Activated CD4-positive, alpha-beta T cell treated with anti-CD3 and anti-CD28 coated beads, Interleukin-2, amount 10 ng/mL, durations not matched to agents 24 days and 14 days (primary cell): ENCODE measurements at places on chromosomes 4 and X.

DNA sequence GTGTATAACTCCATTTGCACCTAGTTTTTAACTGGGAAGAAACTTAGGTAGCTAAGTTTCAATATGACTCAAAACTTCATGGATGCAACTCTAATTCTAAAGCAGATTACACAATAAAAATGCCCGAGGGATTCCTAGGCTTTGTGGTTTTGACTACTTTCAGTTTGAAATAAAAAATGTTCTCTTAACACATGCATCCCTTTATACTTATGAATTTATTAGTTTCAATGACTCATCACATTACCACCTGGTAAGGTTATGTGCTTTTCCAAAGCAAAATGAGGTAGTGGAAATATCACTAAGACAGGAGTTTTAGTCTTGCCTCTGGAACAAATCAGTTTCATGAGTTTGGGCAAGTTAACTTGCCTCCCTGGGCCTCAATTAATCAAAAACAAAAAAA lies 125.5 kb downstream of the OPHN1 start:
- DNase-seq = no peak

- no peak for DNase-seq
Observed at GRCh38 chr4:184364100-184364921, 110.0 kb downstream of the IRF2 start.

DNA sequence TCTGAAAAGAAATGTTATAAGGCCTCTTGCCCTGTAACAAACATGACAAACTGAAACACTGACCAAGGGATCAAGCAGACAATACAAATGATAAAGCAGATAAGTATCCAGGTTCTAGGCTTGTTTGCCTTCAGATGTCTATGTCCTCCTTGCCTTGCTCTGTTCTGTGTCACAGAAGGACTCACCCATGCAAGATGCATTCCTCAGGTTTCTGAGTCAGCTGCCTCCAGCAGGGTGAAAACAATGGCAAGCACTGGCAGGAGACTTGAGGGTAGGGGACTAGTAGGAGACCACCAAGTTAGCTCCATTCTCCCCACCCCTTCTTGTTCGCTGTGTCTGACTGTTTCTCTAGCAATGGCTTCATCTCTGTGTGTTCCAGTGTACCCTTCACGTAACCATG lies 76.6 kb upstream of the CXXC4 start:
- no peak for DNase-seq

DNA sequence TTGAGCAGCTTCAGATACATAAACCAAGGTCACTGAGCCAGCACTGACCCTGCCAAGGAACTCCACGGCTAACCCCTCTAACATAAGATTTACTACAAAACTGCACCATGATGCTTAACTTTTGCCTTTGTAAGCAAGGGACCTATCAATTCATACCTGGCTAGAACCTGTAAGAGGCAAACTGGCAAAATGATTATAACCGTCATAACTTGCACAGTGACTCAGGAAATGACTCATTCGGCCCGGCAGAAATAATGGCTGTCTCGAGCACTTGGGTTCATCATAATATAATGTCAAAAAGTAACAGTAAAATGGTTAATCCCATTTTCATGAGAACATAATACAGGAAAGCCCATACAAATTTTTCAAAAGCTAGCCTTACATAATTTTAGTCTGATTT lies 17.2 kb downstream of the RASGEF1B start:
- peak; percentile 65 for DNase-seq

DNA sequence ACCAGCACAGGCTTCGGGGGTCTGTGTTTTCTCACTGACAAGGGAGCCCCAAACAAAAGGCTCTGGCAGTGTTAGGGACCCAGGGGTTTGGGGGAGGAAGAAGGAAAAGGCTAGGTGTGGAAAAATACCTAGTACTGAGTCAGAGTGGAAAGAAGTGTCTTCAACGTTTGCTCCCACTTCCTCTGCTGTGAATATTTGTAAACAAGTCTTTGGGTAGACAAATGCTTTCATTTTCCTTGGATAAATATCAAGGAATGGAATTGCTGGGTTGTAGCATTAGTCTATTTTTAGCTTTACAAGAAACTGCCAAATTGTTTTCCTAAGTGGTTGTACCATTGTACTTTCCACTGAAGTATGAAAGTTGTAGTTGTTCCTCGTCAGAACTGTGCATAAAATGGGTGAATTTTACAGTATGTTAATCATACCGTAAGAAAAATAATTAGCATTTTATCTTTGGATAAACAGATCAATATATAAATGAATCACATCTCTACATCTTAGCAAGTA lies 17.4 kb downstream of the COL4A5 start:
- DNase-seq = no peak

DNA sequence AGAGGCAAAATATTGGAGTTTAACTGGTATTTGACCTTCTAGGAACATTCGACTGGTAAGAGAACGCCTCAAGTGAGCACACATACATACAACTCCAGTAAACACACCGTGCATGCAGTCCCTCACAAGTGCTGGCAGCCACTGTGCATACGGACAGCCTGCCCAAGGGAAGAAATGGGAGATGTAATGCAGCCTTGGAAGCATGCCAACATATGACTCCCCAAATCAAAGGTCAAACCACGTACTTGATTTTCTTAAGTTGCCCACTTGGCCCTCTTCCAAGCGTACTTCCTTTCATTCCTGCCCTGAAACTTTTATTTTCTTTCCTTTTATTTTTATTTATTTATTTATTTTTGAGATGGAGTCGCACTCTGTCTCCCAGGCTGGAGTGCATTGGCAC lies 206.6 kb downstream of the SPRY1 start:
- DNase-seq = no peak

GRCh38 chrX:121641560-121641959 lies 594.1 kb downstream of the GLUD2 start:
- no peak for DNase-seq

GRCh38 chr4:106478152-106478551 lies 109.6 kb upstream of the GIMD1 start:
- no peak for DNase-seq

- DNase-seq = no peak
Observed at GRCh38 chr4:55291227-55291640, 54.8 kb upstream of the SRD5A3 start.

- no peak for DNase-seq
Observed at GRCh38 chr4:92235731-92236130, 68.0 kb upstream of the GRID2 start.

DNA sequence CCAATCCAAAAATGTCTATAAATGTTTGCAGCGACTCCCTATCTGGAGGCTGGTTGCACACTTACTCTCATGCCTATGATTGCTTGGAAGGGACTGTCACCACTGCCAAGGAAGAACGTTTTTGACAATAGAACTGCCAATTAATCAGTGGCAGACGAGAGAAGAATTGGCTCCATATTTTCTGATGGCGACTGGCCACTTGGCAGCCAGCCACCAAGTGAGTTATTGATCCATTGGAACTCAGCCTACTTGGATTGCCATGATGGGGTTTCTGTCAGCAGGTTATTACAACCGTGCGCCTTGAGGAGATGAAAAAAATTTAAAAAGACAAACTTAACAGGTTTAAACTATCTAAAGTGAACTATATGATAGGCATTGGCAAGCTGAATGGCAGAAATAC lies 47.4 kb downstream of the LINC00632 start:
- DNase-seq = no peak

DNA sequence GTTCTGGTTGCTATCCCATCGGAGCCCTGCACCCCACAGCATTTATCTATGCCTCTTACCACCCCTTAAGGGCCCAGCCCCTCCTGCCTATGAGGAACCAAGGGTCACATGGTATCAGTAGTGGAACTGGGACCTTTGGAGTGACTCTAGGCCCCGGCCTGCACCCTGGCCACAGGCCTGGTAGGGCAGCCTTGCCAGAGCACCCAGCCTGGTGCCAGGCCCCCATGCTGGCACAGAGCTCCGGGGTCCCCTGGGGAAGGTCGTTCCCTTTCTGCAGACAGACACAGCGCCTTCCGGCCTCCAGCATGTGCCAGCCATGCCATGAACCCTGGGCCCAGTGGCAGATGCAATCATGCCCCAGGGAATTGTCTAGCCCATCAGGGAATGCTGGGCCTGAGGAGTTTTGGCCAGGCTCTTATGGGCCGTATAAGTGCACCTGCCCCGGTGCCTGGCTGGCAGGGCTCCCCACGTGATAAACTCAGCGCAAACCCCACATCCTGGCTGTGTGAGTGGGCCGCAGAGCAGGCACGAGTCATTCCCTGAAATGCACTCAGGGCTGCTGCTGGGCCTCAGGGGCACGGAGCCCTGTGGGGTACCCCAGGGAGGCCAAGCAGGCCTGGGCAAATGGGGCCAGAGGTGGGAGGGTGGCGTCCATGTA lies 19.8 kb upstream of the ADD1 start:
- no peak for DNase-seq

- DNase-seq = no peak
Observed at GRCh38 chrX:31356275-31357212, 284.7 kb upstream of the FTHL17 start.

DNA sequence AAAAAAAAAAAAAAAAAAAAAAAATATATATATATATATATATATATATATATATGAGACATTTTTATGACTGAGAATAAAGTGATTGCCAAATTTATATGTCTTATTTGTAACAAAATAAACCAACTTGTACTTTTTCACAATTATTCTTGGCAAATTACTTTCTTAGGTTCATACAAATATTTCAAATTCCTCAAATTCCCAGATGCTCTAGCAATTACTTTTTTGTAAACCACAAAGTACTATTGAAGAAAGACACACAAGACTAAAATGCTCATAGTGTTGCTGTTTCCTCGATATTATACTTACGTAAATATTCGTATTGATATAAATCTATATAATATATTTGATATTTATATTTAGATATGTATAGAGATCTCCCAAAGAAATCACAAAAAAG lies 390.0 kb downstream of the FAT4 start:
- no peak for DNase-seq

- DNase-seq = no peak
Observed at GRCh38 chrX:132015875-132016274, 7.2 kb upstream of the STK26 start.

- no peak for DNase-seq
Observed at GRCh38 chr4:155832664-155833063, 33.4 kb downstream of the ASIC5 start.

DNA sequence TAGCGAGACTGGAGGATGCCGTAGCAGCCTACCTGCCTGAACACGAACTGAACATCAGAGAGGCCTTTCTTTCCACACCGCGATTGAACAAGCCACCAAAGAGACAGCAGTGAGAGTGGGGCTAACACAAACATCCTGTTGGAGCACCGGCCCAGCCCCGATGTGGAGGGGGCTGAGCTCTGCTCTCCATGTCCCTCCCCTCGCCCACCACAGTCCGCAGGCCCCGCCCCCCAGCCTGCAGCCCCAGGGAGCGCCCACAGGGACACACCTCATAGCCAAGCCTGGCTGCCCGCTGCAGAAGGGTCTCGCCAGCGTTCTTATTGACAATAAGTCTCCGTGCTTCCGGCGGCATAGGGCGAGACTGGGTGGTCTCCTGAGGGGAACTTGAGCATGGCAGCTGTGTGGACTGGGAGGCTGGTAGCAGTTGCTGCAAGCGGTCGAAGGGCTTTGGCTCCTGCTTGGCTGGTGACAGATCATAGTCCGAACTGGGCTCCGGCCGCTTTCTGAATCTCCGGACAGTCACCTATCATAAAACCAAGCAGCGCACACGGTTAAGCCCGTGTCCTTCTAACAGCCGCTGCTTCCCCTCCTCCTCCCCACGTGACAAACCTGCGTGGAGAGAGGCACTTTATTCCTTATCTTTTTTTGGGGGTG lies 35.8 kb downstream of the BCOR start:
- DNase-seq = no peak

DNA sequence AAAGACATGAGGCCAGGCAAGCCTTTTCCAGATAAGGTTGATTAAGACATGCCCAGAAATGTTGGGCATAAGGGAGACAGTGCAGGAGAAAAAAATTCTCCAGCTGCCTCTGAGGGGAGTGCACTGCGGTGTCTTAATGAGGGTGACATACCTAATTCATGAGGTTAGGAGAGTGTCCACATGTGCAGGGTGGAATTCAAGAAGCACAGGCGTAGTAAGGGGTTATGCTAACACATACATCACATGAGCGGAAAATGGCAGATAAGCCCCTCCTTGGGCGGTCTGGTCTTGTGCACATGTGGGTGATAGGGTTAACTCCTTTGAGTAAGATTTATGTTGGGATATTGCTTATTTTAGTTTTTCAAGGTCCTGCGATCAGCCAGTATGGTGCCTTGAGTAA lies 122.4 kb downstream of the PHKA2 start:
- DNase-seq = no peak

- DNase-seq = no peak
Observed at GRCh38 chrX:24113181-24113580, 36.3 kb upstream of the ZFX start.

GRCh38 chrX:131301155-131301554 lies 12.0 kb upstream of the IGSF1 start:
- DNase-seq = no peak

DNA sequence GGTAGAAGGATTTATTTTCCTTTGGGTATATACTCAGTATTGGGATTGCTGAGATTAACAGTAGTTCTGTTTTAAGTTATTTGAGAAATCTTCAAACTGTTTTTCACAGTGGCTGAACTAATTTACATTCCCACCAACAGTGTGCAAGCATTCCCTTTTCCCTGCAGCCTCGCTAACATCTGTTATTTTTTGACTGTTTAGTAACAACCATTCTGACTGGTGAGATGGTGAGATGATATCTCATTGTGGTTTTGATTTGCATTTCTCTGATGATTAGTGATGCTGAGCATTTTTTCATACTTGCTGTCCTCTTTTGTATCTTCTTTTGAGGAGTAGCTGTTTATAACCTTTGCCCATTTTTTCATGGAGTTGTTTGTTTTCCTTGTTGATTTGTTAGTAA lies 457.8 kb downstream of the TRAM1L1 start:
- DNase-seq = no peak

- no peak for DNase-seq
Observed at GRCh38 chr4:140876615-140877364, 120.6 kb upstream of the TBC1D9 start.

- DNase-seq = peak; percentile 68
Observed at GRCh38 chrX:73977542-73978169, 326.3 kb upstream of the ZCCHC13 start.

DNA sequence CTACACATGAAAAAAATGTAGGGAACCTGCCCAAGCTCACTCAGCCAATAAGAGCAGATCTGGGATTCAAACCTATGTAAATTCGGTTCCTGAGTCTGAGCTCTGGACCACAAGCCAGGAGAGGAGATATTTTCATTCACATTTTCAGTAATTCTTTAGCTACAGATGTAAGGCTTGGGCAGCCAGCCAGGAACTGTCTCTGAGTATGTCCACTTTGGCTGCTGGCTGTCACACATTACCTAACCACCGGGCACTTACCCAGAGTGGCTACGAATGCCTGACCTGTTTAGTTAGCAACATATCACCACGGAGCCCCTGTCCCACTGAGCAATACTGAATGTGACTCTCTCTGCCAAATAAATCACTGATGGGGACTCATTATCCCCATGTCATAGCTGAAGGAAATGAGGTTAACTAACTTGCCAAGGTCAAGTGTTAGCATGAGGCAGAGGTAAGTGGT lies 15.3 kb downstream of the USP46 start:
- DNase-seq = no peak
